Stimulated activated naive B cell treated with anti-CD40 and anti-IgM and Interleukin-4, amounts not matched to agents 10 μg/mL and 1 μg/mL and 100 μg/mL, for 72 hours (primary cell): ENCODE measurements at places on chromosomes 2 and 18.

GRCh38 chr2:168538534-168538933, 82.5 kb downstream of the CERS6 start:
- no peak for DNase-seq

- no peak for DNase-seq
Observed at GRCh38 chr18:78271790-78272189, 707.8 kb upstream of the SALL3 start.

DNA sequence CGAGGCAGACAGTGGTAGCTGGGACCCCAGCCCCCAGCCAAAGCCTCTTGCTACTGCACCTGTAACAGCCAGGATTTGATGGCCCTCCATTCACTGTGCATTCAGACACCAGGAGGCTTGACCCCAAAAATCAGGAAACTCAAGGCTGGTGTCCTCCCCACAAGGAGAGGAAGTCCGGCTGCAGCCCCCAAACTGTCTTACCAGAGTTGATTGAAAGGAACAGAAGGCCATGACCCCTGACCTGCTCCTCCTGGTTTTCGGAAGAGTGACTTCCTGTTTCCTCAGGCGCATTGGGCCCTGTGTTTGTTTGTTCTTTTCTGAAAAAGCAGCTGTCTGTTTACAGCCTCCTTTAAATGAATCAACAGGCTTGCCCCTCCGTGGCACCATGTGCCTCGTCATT, 111.6 kb downstream of the RNF144A start:
- DNase-seq = no peak

DNA sequence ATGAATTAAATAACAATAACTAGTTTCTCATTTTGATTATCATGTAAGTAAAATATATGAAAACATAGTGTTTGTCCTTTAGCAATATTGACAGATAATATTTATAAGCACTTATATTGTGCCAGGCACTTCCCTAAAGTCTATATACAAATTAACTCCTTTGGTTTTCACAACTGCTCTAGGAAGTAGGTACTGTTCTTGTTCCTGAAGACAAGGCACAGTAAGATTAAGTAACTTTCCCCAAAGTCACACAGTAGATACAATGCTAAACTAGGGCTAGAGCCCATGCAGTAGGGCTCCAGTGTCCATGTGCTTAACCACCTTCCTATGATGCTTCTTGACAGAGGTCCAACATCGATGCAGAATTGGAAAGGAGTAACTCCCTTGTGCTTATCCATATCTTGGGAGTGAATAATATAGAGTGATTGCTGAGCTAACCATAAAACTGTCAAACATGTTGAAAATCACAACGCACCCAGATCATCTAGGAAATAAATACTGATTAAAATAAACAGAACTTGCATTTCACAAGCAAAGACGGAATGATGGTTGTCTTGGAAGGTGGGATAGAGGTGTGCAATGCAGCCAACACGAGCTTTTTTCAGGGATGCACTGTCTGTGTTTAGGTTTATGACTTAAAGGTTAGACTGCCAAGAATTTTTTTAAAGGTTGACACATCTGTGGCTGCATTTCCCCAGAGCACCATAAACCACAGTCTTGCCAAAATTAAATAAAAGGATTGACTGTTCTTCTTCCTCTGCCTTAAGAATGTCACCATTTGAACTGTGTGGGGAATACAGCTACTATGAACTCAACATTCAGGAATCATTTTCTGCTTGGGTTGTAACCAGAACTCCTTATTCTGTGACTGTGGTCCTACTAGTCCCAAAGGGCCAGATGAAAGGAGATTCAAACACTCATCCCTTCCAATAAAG, 80.8 kb downstream of the ANKRD44 start:
- no peak for DNase-seq

GRCh38 chr2:150332383-150332782, 155.1 kb downstream of the RND3 start:
- no peak for DNase-seq

DNA sequence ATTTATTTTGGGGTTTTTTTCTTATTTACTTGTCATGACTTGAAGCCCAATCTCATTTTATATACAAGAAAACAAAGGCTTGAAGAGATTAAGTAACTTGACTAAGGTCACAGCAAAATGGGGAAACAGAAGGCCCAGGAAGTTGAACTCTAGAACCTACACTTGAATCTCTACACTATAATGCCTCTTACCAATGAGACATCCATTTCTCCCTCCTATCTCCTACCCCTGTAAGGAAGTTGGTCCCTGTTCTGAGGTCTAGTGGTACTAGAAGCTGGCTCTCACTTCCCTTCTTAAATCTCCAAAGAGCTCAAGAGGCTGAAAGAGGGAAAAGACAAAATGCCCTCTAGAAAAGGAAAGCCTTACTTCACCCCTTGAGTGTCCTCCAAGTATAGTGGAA, 25.5 kb upstream of the IHH start:
- DNase-seq = no peak

DNA sequence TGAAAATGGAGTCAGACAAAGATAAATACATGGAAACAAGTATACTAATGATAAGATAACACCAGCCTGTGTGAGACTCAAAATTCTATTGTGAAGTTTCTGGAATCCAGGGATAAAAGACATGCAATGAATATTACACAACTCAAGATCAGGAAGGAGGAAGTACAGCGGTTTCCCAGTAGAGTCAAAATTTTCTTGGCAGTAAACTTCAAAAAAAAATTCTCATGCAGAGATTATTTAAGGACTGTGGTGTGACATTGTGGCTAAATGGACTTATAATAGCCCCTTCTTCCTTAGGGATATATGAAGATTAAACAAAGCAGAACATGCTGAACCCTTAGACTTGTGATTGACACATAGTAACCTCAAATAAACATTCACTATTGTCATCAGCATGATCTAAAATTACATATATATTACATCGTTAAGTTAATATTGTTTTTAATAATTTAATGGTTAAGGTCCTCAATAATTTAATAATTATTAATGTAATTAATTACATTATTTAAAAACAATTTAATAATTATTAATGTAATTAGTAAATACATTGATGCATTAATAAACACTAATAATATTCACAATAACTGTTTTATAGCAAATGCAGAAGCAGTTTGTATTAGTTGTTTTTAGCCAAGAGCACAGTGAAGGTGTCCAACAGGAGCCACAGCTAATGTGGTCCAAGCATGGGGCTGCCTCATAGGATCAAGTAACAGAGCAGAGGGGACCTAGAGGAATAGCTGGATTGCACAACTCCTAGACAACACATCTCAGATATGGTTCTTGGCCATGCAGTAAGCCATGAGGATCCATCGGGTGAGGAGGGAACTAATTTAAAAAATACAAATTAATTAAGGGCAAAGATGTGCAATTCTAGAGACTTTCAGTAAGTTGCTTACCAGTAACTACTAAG, 77.3 kb downstream of the POLE4 start:
- DNase-seq = no peak
